ENCODE measurements at places on chromosomes 5 and 9.

- no peaks in the 10 kb centered on the region for H3K36me3 ChIP-seq
- no peaks in the 10 kb centered on the region for H3K4me1 ChIP-seq
- no peak overlapping the region for H3K27ac ChIP-seq
- no peaks in the 10 kb centered on the region for H3K27me3 ChIP-seq
- no peak overlapping the region for H3K4me3 ChIP-seq
Observed at GRCh38 chr5:152403046-152403445, 2.0 kb downstream of the NMUR2 start.

- DNase-seq: no peak
- H3K36me3 ChIP-seq: peaks cover 2% of the 10 kb centered on the region
- no peaks in the 10 kb centered on the region for H3K27me3 ChIP-seq
- no peak overlapping the region for H3K27ac ChIP-seq
- H3K4me3 ChIP-seq: no peak overlapping the region
Observed at GRCh38 chr5:53946405-53947100, 363.8 kb downstream of the ARL15 start.

GRCh38 chr9:128733256-128733655, 9.3 kb upstream of the ZDHHC12 start:
- peak overlapping the region; percentile 14 for H3K27ac ChIP-seq
- peak; percentile 85 for DNase-seq
- H3K27me3 ChIP-seq: no peaks in the 10 kb centered on the region
- H3K4me3 ChIP-seq: peak overlapping the region; percentile 31

DNA sequence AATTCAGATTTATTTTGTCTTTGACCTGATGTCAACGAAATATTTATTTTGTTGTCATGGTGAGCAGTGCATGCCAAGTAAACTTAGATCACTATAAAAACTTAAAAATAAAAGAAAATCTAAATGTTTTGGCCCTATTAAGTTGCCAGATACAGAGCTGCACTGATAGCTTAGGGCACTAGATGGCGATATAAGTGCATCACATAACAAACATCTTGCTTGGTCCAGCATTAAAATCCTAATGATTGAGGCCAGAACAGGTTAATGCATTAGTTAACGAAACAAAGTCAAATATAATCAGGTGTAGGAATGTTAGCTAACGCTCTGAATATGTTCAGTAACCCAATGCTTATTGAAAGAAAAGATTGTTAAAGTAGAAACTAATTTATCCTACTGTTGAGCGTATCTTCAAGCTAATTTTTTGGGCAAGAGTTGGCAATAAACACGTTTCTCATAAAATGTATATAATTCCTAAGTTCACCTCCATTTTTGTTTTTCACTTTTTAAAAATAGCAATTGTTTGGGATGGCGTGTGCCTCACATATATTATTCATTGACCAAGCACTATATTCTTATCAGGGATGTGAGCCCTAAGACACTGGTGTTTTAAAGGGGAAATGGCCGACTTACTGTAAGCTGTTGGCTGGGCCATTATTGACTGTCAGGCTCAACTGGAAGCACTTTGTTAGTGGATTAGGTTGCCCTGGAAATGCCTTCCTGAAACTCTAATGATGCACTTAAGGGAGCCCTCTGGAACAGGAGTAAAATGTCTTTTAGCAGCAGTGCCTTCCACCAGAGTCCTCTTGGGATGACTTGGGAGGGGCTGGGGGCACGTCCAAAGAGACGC, 33.3 kb downstream of the KCTD16 start:
- peaks cover 3% of the 10 kb centered on the region for H3K27me3 ChIP-seq
- H3K4me3 ChIP-seq: no peak overlapping the region
- H3K27ac ChIP-seq: no peak overlapping the region
- no peaks in the 10 kb centered on the region for H3K4me1 ChIP-seq
- no peaks in the 10 kb centered on the region for H3K36me3 ChIP-seq

GRCh38 chr5:126268697-126269315, 154.4 kb upstream of the GRAMD2B start:
- H3K4me1 ChIP-seq: no peaks in the 10 kb centered on the region
- no peak overlapping the region for H3K27ac ChIP-seq
- H3K27me3 ChIP-seq: no peaks in the 10 kb centered on the region

DNA sequence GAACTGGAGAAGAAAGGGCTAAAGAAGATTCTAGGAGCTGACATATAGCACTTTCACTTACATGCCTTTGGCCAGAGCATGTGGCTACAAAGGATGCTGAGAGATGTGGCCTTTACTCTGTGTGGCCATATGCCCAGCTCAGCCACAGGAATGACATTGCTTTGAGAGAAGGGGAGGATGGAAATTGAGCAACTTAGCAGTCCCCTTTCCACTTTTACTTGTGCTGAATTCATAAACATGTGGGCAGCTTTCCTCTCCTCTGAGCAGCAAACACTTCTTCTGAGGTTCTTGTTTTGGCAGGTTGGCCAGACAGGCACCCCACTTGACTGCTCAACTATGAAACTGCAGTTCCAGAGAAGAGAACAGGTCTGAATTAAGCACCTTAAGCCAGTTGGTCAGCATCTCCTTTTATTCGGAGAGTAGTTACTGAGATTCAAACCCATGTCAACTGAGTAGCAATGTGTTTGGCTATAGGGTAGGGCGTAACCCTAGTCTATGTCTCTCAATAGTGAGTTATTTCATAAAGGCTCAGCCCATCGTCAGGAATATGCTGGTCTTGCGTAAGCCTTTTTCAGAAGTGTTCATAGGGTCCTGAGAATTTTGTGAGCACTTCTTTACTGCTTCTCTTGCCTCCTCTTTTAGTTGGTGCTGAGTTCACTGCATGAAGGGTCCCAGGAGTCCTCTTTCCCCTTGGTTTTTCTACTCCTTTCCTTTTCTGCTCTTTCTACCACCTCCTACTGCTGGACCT, 134.5 kb downstream of the PALM2AKAP2 start:
- no peak overlapping the region for H3K27ac ChIP-seq
- H3K4me3 ChIP-seq: no peak overlapping the region
- peaks cover 10% of the 10 kb centered on the region for H3K4me1 ChIP-seq
- no peaks in the 10 kb centered on the region for H3K27me3 ChIP-seq
- H3K36me3 ChIP-seq: no peaks in the 10 kb centered on the region

DNA sequence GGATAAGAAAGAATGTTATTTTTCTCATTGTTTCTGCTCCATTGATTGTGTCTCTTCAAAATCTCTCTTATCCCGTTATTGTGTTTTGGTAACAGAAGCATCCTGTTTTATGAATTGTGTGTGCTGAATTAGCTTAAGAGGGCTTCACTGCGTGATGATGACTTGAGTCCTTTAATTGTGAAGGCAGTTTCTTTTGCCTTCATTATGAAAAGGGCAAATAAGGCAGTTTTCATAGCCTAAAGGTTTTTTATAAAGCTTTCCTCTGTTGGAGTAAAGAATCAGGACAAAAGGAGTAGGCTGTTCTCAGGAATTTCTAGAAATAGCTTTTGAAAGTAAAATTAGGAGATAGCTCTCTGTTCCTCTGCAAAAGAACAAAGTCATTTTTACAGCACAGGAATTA, 169.8 kb downstream of the FOCAD start:
- no peak for DNase-seq
- no peak overlapping the region for H3K4me3 ChIP-seq
- H3K4me1 ChIP-seq: no peaks in the 10 kb centered on the region
- H3K27me3 ChIP-seq: no peaks in the 10 kb centered on the region
- H3K27ac ChIP-seq: no peak overlapping the region

- H3K4me1 ChIP-seq: no peaks in the 10 kb centered on the region
- H3K4me3 ChIP-seq: no peak overlapping the region
- H3K36me3 ChIP-seq: no peaks in the 10 kb centered on the region
Observed at GRCh38 chr9:121818016-121818661, 166.7 kb downstream of the DAB2IP start.

DNA sequence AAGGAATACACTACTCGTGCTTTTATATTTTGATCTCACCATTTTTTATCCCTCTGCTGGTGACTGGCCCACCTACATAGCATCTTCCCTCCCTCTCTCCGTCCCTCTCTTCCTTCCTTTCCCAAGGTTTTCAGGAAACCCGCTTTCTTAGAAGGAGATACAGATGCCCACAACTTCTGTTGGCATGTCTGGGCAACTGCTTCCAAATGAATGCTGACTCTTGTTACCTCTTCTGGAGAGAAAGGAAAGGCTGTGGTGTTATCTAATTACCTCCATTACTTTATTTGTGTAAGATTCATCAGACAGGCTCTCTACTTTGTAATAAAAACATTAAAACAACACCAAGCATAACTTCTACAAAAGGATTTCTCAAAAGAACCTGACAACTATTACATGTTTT, 20.2 kb downstream of the FANCC start:
- H3K4me3 ChIP-seq: no peak overlapping the region
- peaks cover 3% of the 10 kb centered on the region for H3K4me1 ChIP-seq
- H3K27ac ChIP-seq: no peak overlapping the region
- H3K27me3 ChIP-seq: no peaks in the 10 kb centered on the region
- DNase-seq: no peak
- no peaks in the 10 kb centered on the region for H3K36me3 ChIP-seq

DNA sequence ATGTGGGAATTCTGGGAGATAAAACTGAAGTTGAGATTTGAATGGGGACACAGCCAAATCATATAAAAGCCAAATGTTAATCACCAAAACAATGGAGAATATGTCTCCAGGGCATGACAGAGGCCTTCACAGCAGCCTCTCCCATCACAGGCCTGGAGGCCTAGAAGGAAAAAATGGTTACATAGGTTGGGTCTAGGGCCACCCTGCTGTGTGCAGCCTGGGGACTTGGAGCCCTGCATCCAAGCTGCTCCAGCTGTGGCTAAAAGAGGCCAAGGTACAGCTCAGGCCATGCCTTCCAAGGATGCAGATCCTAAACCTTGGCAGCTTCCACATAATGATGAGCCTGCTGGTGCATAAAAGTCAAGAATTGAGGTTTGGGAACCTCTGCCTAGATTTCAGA, 85.1 kb downstream of the JAKMIP2 start:
- H3K36me3 ChIP-seq: no peaks in the 10 kb centered on the region
- no peak for DNase-seq
- H3K4me3 ChIP-seq: no peak overlapping the region
- no peaks in the 10 kb centered on the region for H3K4me1 ChIP-seq
- H3K27ac ChIP-seq: no peak overlapping the region
- H3K27me3 ChIP-seq: no peaks in the 10 kb centered on the region

GRCh38 chr5:65062469-65063083, 293.8 kb downstream of the CWC27 start:
- H3K27ac ChIP-seq: no peak overlapping the region
- no peak overlapping the region for H3K4me3 ChIP-seq
- no peaks in the 10 kb centered on the region for H3K27me3 ChIP-seq
- no peaks in the 10 kb centered on the region for H3K36me3 ChIP-seq

DNA sequence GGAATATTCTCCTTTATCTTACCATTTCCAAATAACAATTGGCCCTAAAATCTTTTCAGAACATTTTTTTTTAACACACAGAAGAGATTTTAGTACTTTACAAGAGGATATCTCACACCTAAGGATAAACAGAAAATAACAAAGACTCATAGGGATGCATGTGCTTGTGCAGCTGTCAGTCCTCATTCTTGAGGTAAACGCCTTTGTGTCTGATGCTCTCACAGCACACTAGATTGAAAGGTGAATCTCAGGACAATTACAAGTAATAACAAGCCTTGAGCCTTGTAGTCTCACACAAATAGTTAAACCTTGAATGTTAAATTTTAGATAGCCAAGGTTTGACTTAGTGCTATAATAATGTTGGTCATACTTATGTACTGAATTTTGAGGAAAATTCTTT, 439.2 kb downstream of the PTPRD start:
- no peaks in the 10 kb centered on the region for H3K36me3 ChIP-seq
- no peak for DNase-seq
- H3K27me3 ChIP-seq: no peaks in the 10 kb centered on the region
- H3K27ac ChIP-seq: no peak overlapping the region
- H3K4me3 ChIP-seq: no peak overlapping the region

DNA sequence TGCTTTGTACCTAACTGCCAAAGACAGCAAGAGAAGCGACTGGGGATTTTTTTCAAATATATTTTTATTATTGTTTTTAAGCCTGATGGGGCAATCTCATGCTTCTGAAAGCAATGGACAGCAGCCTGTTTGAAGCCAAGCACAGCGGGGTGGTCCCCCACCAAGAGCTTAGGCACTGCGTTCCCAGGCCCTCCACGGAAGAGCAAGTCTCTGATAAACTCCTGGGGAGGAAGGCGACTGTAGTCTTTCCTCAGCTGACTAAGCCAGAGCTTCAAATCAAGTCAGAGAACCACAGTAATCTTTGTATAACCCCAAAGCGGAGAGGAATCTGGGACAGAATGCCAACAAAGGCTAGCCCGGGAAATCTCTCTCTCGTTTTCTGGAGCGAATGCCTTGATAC, 54.4 kb downstream of the ARSB start:
- H3K4me1 ChIP-seq: no peaks in the 10 kb centered on the region
- no peaks in the 10 kb centered on the region for H3K36me3 ChIP-seq
- H3K27me3 ChIP-seq: no peaks in the 10 kb centered on the region
- H3K4me3 ChIP-seq: no peak overlapping the region

- H3K27me3 ChIP-seq: no peaks in the 10 kb centered on the region
- H3K4me1 ChIP-seq: peaks cover 14% of the 10 kb centered on the region
- H3K27ac ChIP-seq: no peak overlapping the region
- no peak overlapping the region for H3K4me3 ChIP-seq
- peaks cover 57% of the 10 kb centered on the region for H3K36me3 ChIP-seq
Observed at GRCh38 chr9:136407911-136408310, 2.5 kb downstream of the ENTR1 start.

DNA sequence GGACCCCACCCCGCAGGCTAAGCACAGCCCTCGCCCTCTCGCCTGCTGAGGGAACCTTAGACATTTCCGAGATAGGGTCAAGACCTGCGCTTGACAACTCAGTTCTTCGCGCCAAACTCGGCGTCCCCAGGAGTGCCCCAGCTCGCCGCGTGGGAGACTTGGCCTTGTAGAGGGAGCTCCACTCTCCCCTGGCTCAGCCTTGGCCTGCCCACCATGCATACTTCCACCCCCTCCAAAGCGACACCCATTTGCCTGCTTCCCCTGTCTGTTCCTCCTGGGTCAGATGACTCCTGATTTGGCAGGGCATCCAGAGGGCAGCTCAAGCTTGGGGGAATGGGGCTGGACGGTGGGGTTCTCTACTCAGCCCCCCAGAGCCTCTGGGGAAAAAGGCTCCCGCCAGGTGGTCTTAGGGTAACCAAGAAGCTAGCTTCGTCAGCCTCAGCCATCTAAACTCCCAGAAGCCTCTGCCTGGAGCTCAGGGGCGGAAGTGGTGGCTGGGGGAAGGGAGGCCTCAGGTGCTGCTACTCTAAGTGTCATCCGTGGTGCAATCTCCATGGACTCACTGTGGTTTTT, 560 bp downstream of the DOCK2 start:
- peak overlapping the region; percentile 53 for H3K27ac ChIP-seq
- no peaks in the 10 kb centered on the region for H3K36me3 ChIP-seq
- H3K4me1 ChIP-seq: no peaks in the 10 kb centered on the region
- no peaks in the 10 kb centered on the region for H3K27me3 ChIP-seq

All from small intestine (tissue), 16 donors.